ENCODE measurements at places on chromosomes 11 and 22.

- DNase-seq, result no peak
Observed at GRCh38 chr11:1564535-1565172, 7.4 kb downstream of the DUSP8 start.

GRCh38 chr11:35178873-35179272 is 39.9 kb downstream of the CD44 start:
- no peak for DNase-seq

DNA sequence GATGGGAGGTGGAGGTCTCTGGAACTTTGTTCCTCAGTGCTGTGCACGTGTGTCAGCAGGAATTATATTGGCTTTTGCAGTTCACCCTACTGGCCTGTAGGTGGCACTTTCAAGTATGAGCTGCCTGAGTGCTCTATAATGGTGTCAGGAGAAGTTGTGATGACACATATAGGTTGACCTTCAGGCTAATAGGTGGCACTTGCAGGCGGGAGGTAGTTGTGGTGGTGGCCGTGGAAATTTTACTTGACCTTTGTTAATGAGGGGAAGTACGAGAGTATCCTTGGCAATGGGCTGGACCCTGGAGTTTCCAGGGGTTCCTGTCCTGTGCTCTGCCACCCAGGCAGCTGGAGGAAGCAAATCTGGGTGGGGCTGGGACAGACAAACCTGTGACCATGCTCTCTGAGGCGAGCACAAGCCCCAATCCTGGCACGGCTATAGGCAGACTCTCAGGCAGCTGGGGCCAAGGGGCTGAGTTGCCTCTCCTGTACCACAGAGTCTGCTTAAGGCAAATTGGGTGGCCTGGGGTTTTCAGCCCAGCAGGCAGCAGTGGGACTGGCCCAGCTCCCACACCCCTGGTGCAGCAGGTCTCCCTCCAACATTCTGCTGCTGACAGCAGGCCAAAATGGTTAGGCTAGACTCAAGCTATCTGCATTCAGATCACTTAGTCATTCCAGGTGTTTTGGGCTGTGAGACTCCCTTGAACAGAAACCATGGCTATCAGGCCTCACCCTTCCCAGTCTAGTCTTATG is 147.5 kb upstream of the CTSC start:
- no peak for DNase-seq

DNA sequence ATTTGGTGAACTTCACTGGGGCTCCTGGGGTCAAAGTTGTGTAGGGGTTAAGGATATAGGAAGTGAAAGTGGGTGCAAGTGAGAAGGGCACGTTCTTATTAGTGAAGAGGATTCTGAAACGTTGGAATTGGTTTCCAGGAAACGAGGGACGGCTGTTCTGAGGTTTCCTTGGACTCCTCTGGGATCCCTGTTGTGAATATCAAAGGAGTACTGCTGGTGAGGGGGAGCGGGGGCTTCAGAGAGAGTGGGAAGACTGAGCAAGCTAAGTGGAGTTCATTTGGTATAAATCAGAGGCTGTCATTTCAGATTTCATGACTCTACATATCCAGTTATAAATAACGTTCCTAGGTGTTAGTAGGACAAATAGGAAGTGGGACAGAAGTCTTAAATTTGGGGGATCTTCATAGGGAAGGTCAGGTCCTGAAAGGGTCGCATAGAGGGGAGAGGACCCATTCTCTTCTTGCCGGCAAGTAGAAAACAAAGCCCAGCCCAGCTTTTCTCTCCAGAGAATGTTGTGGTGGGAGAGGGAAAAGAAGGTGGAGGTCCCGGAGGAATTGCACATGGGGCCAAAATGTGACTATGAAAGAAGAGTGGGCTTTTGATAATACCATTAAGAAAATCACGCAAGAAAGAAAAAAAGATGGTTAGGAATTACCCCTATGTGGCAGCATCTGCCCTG is 1.1 kb upstream of the NELL1 start:
- no peak for DNase-seq

DNA sequence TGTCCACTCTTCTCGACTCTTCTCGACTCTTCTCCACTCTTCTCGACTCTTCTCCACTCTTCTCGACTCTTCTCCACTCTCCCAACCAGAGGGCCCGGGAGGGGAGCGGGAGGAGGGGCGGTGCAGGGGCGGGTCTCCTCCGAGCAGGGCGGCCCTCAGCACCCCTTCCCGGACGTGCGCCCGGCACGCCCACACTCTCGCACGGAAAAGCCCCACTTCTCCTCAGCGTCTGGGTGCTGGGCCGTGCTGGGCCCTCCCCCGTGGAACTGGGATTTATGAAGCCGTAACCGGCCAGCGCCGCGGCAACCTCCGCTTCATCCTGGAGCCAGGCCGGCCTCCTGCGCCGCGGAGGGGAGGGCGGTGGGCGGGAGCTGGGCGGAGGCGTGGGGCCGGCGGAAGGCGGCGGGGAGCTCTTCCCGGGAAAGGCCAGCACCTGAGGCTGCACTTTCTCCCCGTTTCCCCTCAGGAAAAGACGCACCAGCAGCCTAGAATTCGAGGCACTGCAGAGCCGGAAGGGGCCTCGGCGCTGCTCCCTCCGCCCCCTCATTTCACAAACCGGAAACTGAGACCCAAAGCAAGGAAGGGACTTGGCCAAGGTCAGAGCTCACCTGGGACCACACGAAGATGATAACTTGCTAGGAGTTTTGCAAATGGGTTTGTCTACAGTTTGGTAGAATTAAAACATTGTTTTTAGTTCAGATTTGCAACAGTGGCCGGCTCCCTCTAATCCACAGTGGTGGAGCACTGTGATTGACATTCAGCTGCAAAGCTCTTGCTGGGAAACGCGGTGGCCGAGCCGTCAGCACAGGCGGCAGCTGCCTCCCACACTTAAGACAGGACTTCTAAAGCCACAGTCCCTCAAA is 31.6 kb upstream of the JAM3 start:
- peak; percentile 32 for DNase-seq
